ENCODE measurements at places on chromosomes 2 and 18. TPM values are rescaled to one million over a fixed set of nuclear protein-coding genes. Genes with fewer than 3 reads are reported as not detected.
A peak's percentile ranks its signal among the peaks of the same experiment; 100 is the strongest.

RPRD1A gene
- 36.2 TPM for total RNA-seq

CRYGD gene
- total RNA-seq, result not detected

GRCh38 chr2:185738679-185739472, at the start of gene FSIP2:
Gene FSIP2 (plus strand): TSS chr2:185738804. CDS start chr2:185738895, 91 bp downstream.
- peak; percentile 91 for DNase-seq

- DNase-seq, result no peak
Observed at GRCh38 chr2:11774600-11774999, 28.2 kb downstream of the LPIN1 start.

DNA sequence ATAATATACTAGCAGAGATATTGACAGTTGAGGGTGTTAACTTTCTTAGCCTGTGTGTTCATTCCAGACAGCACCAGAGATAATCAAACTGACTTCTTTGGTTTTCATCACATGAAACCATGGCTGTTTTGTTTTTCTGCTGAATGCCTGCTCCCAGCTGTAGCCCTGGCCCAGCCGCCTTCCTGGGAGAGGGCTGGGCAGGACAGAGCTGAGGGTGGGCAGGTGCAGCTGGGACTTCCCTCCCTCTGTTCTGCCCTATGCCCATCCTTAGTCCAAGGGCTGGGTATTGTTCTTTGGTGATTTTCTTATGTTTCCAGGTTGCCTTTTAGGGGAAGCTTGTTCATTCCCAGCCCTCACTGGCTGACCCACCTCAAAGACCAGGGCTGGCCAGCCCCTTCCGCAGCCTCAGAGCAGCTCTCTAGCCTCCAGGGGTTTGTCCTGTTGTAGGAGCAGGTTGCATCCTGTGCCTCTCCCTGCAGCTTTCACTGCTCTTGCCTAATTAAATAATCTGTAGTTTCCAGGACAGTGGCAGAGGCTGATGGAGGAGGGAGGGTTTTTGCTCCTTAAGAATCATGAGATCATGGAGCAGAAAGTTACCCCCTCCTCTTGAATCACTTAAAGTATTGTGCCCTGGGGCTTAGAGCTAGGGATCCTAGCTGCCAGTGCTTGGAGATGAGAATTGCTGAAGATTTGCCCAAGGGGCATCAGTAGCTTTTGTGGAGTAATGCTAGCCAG, 61.4 kb downstream of the MTCL1 start:
- no peak for DNase-seq

- peak; percentile 46 for DNase-seq
Observed at GRCh38 chr18:34650121-34650545, 60.0 kb upstream of the DTNA start.

TUBA4B gene
- total RNA-seq, result not detected

DNA sequence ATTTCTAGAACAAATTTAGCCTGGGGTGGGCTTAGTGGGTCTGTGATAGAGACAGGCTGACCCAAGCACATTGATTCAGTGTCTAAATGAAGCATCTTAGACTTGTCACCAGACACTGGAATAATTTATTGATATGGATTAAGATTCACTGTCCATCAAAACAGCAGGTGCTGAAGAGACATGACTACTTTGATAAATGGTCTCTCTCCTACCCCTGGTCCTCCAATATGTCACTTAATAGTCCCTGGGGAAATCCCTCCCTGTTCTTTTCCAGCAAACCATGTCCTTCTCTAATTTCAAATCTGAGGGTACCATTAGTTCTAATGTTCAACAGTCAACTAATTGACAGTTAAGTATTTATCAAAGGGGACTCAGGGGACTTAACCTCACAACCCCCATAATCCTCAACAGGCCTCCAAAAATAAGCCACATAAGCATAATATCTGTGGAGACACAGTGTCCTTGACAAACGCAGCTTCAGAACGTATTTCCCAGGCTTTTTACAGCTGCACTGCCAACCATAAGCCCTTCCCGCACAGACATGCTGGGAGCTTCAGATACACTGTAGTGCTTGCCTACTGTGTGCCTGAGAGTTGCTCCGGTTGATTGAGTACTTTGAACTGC, 391.0 kb downstream of the THSD7B start:
- no peak for DNase-seq

DNA sequence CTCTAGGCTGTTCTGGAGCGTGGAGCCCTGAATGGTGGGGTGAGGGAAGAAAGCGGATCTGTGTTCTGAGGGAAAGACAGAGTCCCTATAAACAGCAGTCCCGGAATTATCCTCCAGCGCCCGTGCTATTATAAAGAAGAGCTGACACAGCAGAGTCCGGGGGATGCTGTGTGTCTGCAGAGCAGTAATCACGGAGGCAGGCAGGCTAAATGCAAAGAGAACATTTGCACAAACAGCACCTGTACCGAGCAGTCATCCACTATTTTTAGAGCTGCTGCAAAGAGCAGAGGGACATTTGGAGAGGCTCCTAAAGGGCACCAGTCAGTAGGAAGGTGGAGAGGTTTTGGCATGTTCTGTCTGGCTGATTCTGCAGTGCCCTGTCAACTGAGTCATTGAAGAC, 293.8 kb upstream of the SLC14A2 start:
- no peak for DNase-seq

HOXD13 gene
- not detected for total RNA-seq

MC4R gene
- not detected for total RNA-seq

- DNase-seq, result no peak
Observed at GRCh38 chr2:42910645-42911405, 118.4 kb upstream of the HAAO start.

DNA sequence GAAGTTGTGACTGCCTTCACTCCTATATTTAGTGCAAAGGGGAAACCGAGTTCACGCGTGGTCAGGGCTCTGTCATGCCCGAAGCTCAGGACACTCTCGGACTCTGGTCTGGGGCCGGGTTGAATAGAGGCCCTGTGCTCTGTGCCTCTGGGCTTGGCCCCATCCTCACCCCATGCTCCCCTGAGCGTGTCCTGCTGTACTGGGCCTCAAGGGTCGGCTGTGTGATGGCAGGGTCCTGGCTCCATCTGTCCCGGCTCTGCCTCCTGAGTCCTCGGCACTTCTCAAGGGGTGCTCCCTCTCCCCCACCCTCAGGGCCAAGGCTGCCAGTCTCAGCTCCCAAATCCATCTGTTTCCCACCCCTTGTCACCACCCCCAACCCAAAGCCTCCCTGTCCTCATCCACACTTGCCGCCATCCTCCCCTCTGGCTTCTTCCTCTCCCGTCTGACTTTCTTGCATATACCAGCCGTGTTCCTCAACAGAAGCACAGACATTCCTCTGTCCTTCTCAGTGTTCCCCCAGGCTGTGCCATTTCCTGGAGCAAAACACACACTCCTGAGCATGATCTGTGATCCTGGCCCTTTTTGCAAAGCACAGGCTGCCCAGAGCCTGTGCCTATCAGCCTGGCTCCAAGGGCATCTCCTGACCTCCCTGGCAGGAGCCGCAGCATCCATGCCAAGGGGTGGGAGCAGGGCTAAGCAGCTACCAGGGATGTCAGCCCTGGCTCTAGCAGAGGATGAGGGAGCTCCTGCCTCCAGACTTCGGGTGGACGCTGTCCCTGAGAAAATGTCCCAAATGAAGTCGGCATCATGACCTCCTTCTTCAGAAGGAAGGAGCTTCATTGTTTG, 64.2 kb upstream of the OTOS start:
- peak; percentile 56 for DNase-seq

DNA sequence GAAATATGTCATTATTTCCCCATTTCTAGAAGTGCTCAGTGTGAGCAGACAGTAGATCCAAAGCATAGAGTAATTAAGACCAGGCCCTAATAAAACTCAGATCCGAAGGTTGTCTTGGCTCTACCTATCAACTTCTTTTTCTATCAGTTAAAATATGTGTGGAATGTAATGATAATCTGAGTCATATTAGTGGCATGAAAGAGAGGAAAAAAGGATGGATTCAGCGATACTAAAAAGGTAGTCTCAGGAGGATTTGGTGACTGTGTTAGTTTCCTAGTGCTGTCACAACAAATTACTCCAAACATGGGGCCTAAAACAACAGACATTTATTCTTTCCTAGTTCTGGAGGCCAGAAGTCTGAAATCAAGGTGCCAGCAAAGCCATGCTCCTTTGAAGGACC, 103.7 kb upstream of the NABP1 start:
- DNase-seq, result no peak

LOXL3 gene
- total RNA-seq, result 97.4 TPM

DNA sequence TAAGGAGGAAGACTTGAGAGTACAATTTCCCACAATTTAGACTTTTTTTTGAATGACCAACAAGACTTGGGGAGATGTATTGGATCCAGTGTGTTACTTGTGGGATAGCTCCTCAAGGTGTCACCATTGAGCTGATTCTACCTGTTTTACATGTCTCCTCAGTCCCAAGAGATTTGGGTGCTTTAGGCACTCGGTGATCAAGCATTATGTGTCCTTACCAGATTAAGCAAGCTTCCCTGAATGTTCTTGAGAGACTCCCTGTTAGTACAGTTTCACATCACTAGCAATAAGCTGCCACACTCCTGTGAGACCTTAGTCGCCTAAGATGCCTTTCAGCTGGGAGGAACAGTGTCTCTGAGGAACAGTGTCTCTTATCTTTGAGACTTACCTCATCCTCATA, 384.3 kb upstream of the SYT4 start:
- DNase-seq, result no peak

DNA sequence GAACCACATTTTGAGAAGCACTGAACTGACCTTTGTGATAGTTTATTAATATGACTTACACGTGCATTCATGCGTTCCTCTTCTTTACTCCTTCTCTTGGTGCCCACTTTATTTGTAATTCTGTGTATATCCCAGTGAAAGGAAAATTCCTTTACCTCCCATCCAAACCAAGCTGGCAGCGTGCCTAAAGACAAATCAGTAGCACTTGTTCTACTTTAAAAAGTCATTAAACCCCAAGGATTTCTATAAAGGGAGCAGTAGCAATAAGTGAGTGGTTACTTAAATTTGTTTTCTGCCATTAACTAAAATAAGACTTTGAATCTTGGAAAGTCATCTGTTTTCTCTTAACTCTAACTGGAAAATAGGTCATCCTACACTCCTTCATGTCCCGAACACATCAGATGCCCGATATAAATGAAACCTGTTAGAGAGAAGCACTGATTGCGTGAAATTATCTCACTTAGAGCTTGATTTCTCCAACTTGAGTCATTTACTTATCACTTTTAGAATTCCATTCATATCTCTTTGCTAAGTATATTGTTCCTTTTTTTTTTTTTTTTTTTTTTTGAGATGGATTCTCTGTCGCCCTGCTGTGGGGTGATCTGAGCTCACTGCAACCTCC, 10.7 kb downstream of the PIK3C3 start:
- no peak for DNase-seq

- DNase-seq, result no peak
Observed at GRCh38 chr2:24671230-24671629, 122.0 kb downstream of the PTRHD1 start.

GRCh38 chr2:188527141-188527540, 235.5 kb downstream of the GULP1 start:
- no peak for DNase-seq

OTX1 gene
- total RNA-seq, result not detected

DNA sequence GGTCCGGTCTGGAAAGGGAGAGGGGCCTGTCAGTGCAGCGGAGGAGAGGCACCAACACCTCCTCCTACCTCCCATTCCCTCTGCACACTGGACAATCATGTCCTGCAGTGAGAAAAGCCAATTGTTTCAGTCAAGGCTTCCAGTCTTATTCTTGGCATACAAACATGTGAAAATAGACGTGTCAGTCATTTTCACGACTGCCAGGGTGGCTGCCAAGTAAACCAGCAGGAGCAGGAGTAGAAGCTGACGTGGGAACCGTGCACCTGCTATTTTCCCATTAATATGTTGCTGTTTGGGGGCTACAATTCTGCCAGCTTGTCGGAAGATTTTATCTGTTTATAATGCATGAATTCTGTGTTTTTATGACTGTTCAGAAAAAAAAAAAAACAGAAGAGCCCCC, 202.3 kb downstream of the SPP2 start:
- DNase-seq, result peak; percentile 21

CHCHD5 gene
- 7.7 TPM for total RNA-seq

DNA sequence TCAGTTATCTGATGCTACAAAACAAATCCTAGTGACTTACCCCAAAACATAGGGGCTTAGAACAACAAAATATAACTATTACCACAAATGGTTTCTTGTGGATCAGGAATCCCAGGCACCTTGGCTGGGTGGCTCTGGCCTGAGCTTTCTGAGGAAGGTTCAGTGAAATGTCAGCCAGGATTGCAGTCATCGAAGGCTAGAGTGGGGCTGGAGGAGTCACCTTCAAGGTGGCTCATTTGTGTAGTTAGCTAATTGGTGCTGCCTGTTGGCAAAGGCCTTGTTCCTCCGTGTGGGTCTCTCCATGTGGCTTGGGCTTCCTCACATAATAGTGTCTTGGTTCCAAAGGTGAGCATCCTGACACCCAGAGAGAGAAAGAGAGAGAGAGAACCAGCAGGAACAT, 57.4 kb downstream of the COPS8 start:
- no peak for DNase-seq

- no peak for DNase-seq
Observed at GRCh38 chr2:27162151-27163121, 13.6 kb downstream of the TCF23 start.

All from osteoblast (primary cell).